GM12865 (cell line): ENCODE measurements at places on chromosomes 16 and 17.

GRCh38 chr16:57083485-57084126 lies 8.8 kb upstream of the CPNE2 start:
- DNase-seq = no peak

- no peak for DNase-seq
Observed at GRCh38 chr16:72857834-72858664, 189.9 kb downstream of the ZFHX3 start.

- DNase-seq = peak; percentile 24
Observed at GRCh38 chr17:16288860-16289571, 64.3 kb downstream of the CENPV start.

DNA sequence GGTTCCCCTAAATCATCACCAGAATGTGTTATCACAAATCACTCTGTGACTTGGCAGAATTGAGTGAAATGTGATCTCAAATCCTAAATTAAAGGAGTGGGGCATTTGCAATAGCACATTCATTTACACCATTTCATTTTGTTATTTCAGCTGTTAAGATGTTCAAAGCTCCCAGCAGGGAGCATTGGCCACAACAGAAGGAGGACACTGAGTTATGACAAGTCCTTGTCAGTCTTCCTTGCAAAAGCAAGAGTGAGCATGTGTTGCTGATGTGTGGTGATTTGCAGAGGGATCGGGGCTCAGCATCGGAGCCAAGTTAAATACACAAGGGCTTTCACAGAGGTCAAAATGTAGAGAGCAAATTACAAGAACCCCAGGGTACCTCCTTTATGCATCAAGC lies 372.2 kb upstream of the CDH5 start:
- DNase-seq = no peak

GRCh38 chr16:82653550-82654511 lies 27.1 kb downstream of the CDH13 start:
- peak; percentile 91 for DNase-seq

GRCh38 chr16:49277766-49278566 lies 3.7 kb downstream of the CBLN1 start:
- no peak for DNase-seq

GRCh38 chr17:28712032-28712704 lies 480 bp upstream of the PROCA1 start:
- DNase-seq = peak; percentile 81

- DNase-seq = no peak
Observed at GRCh38 chr17:41977991-41978390, 11.4 kb downstream of the CNP start.

GRCh38 chr16:9392956-9393355 lies 301.5 kb downstream of the HAPSTR1 start:
- no peak for DNase-seq

DNA sequence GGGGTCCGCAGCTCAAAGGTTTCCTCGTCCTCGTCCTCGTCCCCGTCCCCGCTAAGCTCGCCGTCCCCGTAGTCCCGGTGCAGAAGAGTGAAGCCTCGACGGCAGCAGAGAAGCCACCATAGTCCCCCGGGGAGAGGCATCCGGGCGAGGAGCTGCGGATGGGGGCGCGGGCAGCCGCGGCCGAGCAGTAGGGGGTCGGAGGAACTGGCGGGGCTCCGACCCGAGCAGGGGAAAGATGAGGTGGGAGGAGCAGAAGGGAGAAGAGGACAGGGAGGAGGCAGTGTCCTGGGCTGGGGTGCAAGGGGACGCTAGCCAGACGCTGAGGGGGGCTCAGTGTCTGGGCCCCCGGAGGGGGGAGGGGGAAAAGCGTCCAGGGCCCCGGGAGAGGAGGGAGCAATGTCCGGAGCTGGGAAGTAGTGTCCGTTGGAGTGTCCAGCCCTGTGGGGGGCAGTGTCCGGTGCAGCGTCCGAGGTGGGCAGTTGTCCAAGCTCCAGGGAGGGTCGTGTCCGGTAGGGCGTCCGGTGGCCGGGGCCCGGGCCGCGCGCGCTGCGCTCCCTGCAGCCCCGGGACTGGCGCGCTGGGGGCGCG lies at the start of gene PLEKHH3:
PLEKHH3 (minus strand) TSS at position 571 of the 588 bp plus-strand sequence; CDS start at position 140, 431 bp downstream.
- DNase-seq = peak; percentile 43

GRCh38 chr17:56389356-56389755 lies 204.1 kb upstream of the NOG start:
- no peak for DNase-seq

DNA sequence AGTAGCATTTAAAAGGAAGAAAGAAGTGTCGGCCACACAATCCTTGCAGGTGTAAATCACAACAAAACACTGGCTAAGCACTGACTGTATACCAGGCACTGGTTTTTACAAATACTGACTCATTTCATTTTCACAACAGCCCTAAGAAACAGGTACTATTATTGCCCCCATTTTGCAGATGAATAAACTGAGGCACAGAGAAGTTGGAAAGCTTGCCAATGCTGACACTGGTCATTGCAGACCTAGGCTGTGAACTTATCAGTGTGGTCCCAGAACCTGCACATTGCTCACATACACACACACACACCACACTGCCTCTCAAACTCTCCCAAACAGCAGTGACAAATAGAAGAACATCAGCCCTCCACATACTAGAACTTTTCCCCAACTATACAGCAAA lies 37.6 kb downstream of the CDYL2 start:
- no peak for DNase-seq

DNA sequence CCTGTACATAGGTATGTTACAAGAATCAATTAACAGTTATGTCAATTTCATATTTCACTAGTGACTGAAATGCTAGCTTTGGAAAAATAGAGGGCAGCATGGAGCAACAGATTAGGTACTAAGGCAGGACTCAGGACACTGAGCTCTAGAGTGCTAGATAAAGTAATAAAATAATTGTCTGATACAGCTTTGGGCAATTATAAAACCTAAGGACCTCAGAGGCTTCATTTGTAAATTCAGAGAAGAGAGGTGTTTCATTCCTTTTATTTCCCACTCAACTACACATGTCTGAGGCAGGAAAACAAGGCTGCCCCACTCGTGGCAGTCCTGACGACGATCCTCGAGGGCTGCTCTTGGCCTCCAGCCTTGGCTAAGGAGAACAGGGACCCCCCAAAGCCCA lies 81.5 kb downstream of the CA4 start:
- DNase-seq = peak; percentile 12

DNA sequence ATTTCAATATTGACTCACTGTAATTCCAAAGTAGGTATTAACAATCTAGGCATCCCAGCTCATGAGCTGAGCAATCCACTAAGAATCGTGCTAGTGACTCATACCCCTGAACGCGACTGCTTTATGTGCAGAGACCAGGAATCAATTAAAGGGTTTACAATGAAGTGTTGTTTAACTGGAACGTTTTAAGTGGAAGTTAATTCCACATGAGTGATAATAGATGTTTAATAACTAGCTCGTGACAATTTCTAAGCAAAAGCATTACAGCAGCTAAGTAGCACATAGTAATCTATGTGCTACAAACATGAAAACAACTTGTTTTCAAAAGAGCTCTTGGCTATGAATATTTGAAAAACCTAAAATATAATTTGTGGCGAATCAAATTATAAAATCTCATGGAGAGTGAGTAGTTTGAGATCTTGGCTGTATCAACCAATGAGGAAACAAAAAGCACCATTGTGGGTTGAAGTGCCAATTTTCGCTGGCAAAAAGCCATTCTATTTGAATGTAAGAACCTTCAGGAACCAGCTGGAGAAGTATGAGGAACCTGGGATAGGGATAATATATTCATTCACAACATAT lies 9.4 kb downstream of the GJC1 start:
- no peak for DNase-seq

GRCh38 chr16:64539811-64540371 lies 582.0 kb downstream of the CDH11 start:
- no peak for DNase-seq

DNA sequence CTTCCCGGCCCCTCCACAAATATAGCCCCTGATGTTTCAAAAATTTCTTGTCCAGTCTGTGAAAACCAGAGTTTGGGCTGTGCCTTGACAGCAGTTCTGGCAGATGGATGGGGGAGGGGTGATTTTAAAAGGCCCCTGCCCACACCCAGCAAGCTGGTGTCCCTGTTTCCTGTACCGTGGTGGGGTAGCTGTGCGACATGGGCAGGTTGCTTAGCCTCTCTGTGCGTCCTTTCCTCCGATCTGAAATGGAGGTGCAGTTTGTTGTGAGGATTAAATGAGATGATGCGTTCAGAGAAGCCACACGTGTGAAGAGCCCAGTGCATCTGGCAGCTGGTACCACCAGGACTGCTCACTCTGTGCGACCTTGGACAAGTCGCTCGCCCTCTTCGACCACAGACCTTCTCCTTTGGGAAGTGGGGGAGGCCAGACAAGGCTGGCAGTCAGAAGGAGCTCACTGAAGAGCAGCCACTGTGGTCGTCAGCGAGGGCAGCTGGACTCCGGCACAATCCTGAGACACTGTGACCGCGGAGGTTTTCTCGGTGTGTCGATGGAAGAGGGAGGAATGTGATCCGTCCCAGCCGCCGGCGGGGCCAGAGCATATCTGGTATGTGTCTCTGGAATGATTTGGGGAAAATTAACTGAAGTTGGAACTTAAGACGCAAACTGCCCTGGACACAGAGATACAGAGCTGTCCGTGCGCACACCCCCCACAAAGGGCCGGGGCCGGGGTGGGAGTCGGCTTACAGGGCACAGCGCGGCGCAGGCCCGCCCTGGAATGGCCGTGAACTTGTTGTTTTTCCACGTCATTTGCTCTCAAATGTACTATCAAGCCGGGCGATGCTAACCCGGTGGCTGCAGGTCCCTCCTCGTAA lies 721 bp upstream of the WFIKKN2 start:
- DNase-seq = no peak

- DNase-seq = peak; percentile 63
Observed at GRCh38 chr16:9159839-9160550, 68.6 kb downstream of the HAPSTR1 start.

GRCh38 chr17:66813296-66813695 lies 21.6 kb upstream of the CACNG5 start:
- no peak for DNase-seq

DNA sequence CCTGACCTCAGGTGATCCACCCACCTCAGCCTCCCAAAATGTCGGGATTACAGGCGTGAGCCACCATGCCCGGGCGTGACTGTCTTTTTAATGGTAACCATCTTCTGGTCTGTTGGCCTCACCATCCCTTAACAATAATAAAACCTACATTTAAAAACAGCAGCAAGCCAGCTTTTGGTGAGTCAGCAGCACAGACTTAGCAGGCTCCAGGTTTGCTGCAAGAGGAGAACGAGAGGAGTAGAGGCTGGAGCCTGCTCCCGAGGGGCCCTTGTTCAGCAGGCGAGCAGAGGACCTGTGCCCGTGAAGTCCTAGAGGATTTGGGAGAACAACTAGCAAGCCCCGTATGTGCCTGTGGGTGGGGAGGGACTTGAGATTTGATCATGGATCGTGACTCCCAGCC lies 35.7 kb downstream of the MYH13 start:
- no peak for DNase-seq

- DNase-seq = no peak
Observed at GRCh38 chr16:23710504-23710903, 2.5 kb downstream of the ERN2 start.

- no peak for DNase-seq
Observed at GRCh38 chr16:71555230-71555891, 21.5 kb downstream of the TAT start.

GRCh38 chr17:51590071-51590656 lies 329.8 kb downstream of the UTP18 start:
- no peak for DNase-seq

DNA sequence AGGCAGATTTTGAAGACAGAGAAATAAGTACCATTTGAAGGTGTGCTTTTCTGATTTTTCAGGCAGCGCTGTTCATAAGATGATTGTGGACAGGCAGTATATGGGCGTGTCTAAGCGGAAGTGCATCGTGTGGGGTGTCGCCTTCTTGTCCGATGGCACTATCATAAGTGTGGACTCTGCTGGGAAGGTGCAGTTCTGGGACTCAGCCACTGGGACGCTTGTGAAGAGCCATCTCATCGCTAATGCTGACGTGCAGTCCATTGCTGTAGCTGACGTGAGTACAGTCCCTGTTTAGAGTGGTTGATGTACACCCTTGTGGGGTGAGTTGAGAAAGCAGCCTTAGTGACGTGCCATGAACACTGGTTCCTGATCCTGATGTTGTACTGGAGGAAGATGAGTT lies 10.7 kb downstream of the UTP4 start:
- DNase-seq = no peak

DNA sequence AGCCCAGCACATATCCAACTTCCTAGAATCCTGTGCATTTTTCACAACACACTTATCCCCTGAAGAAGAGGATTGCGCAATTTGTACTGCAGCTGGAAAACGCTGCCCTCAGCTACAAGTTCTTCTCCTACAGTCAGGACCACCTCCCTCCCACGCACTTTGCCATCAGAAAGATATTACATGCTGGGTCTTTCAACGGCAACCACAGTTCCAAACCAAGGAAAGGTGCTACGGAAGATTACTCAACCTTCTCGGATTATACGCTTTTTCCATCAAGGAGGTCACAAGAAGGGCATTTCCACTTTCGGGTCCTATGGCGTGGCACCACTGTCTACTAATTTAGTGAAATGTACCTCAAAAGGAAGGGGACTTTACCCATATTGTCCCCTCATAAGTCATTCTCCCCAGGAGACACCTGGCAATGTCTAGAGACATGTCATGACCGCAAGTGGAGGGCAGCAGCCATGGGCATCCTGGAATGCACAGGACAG lies 35.2 kb downstream of the USP7 start:
- DNase-seq = peak; percentile 69

DNA sequence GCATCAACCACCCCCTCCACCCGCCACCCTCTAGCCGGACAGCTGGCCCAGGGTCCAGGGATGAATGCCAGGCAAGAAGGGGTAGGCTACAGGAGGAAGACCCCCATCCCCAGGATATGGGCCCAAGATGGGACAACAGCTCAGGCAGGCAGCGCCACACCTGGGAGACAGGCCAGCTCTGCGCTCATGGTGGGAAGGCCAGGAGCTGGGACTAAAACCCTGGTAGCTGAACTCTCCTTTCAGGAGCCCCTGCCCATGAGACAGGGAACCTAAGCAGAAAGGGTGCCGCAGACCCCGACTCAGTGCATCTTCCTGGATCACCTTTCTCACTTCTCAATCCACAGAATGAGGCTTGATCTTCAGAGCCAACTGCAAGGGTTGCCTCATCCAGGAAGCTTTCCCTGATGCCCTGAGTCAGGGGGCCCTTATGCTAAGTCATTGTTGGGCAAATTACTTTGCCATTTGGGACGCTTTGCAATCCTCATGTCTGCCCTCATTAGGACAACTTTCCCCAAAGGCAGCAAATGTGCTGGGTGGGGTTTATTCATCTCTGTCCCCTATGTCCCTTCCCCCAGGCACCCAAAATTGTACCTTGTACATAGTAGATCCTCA lies 9.0 kb downstream of the ZDHHC1 start:
- no peak for DNase-seq

GRCh38 chr17:75440738-75441448 lies 15.5 kb upstream of the TMEM94 start:
- DNase-seq = no peak

DNA sequence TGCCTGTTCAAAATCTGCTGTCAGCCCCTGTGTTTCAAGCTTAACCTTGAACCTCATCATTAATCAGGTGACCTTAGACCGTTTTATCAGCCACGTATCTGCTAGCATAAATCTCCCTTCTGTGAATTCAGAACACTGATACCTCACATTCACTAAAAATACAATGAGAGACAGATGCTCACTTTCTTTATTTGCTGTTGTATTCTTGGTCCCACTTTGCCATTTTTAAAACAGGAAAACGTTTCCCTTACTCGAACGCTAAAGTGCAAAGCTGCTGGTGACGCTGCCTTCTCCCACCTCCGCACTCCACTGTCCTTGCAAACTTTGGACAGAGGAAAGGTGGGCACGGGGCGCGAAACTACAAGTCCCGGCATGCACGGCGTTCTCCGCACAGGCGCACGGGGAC lies 220 bp upstream of the ARHGAP44 start:
- peak; percentile 66 for DNase-seq
